Kidney tubule cell (primary cell): ENCODE measurements at places on chromosomes 4 and X.
A peak's percentile ranks its signal among the peaks of the same experiment; 100 is the strongest.

DNA sequence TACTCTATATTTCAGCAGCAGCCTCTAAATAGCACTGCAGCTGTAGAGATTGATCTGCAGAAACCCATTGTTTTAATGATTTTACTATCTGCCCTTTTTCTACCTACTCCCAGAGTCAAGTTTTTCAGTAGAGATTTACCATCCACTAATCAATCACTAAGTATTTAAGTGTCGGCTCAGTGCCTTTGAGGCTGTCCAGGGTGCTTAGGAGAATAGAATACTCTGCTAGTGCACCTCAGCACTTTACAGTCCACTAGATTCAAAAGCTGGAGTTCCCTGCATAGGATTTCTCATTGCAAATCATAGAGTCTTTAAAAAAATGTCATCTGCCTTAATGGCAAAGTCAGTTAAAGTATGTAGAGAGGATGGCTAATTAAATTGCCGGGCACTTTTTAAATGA is 29.6 kb upstream of the ANAPC4 start:
- DNase-seq = peak; percentile 25

DNA sequence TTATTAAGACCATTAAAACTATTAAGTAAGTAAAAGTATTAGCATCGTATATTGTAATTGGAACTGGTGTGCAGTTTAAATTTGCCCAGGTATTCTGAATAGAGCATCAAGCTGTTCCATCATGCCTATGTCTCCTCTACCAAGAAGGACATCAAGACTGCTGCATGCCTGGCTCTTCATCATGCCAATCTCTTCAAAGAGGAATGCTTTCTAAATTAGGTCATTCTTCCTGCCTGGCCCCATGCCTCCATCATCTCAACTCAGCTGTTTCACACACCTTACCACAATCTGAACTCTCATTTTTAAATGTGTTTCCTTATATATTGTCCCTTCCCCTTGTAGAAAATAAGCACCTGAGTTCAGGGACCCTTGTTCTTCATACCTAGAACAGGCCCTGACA is 270.5 kb upstream of the PPARGC1A start:
- peak; percentile 81 for DNase-seq

DNA sequence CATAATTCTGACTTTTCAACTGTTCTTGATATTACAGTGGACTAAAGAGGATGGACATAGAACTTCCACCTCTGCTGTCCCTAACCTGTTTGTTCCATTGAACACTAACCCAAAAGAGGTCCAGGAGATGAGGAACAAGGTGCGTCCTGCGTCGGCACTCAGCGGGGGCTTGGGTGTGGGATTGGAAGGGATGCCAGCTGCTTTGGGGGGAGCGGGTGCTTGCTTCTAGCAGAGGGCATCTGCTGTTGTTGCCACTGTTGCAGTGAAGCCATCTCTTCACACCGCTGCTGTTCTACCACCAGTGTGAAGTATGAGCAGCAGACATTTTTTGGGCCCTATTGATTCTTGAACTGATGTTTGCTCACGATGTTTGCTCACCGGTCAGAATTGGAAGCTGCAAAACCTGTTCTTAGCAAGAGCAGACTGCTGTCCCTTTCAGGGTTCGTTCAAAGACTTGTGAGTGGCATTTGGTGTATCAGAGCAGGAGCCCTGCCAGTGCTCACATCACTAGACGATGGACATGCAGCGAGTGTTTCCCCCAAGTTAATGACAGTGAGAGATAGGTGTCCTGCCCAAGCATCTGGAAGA is 55.4 kb downstream of the NOP14 start:
- DNase-seq = no peak

DNA sequence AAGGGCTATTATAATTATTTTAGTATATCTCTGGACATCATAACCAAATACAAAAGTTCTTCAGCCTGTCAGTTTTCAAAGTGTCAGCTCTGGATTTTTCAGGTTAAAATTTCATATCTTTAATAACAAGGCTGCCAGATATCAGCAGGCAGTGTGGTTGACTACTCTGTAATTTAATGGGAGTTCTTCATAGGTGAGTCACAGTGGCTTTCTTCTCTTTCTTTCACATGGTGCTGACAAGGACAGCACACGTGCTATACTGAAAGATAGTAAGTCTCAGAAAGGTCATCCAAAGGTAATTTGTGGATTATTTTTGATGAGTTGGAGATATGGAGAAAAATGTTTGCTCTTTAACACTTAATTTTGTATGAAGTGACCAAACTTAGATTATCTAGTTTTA is 43.2 kb downstream of the GALNT7 start:
- DNase-seq = peak; percentile 81

DNA sequence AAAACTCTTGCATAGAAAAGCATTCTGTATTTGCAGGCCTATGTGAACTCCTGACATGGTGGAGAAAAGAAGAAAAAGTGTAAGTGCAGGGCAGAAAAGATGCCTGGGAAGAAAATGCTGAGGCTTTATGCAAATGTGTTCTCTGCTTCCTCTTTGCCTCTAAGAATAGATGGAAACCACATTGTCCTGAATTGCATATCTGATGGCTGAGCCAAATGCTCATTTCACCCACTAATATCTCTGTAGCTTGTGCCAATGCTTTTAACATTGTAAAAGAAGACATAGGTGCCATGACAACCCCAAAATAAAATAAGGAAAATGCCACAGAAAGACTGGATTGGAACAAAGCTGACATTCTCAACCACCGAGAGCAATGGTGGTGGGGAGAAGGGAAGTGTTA is 307.4 kb downstream of the GRIA2 start:
- DNase-seq = no peak

DNA sequence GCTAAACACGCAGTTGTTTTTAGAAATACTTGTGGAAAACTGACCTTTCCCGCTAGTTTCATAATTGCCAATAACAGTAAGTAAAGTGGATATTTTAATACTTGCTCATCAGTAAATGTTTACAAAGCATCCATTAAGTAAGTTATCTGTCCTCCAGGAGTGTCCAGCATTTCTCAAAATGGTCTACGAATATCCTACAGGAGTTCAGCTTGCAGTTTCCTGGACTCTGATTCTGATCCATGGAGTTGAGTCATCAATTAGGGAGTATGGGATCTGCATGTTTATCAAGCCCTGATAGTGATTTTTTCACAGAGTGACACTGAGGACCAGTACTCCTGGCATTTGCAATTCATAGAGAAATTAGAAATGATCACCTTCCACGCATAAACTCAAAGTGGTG is 325.2 kb upstream of the AADAT start:
- no peak for DNase-seq

GRCh38 chr4:3313556-3314228 is 20.9 kb downstream of the RGS12 start:
- no peak for DNase-seq
